Fibroblast of skin of back (primary cell): ENCODE measurements at places on chromosomes 7 and 10.

DNA sequence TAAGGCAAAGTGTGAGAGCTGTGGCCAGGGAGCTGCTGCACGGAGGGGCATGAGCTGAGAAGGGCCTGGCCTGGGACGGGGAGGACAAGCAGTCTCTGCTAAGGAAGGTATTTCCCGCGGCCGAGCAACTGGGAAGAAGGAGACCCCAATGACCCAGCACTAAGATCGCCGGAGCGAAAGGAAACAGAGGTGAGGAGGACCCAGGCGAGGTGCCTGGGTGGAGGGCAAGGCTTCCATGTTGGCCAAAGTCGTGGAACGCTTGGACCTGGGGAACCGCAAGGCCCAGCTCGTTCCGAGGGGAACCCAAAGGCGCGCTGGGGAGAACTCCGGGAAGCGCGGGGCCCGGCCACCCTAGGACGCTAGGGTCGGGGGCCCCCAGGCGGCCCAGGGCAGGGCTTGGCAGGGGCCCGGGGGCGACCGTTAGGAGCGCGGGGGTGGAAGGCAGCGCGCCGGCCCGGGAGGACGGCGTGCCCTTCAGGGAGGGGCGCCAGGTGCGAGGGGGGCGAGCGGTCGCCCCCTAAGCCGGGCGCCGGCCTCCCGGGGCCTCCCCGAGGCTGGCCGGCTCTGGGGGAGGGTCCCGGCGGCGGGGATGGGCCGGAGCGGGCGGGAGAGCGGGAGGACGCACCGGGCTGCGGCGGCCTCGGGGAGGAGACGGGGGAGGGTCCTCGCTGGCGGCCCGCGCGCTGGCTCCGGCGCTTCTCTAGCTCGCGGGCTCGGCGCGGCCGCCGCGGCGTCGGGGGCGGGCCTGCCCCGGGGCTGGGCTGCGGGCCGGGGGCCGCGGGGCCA is 545 bp downstream of the GIGYF1 start:
- DNase-seq = no peak

DNA sequence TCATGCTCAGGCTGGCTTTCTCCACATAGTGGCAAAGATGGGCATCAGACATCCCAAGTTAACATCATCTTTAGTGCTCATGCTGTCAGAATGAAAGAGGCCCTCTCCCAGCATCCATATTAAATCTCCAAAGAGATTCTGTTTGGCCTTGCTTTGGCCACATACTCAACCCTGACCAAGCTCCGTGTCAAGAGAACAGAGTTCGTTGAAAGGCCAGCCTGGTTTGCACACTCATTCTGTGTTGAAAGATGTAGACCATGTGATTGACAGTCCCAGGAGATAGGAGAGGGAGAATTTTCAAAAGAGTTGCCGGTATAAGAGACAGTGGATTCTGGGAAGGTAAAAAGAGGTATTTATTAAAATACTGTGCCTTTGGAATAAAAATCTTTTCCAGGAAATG is 19.7 kb downstream of the MET start:
- DNase-seq = no peak

DNA sequence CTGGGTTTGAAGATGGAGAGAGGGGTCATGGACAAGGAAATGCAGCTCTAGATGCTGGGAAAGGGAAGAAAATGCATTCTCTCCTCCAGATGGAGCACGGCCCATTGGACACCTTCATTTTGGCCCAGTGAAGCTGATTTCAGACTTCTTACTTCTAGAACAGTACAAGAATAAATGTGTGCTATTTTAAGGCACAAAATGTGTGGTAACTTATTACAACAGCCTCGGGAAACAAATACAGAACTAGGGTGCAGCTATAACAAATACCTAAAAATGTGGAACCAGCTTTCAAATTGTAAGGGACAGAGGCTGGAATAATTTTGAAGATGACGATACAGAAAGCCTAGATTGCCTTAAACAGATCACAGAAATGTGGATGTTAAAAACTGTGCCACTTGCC is 54.1 kb downstream of the CYTH3 start:
- DNase-seq = no peak

GRCh38 chr10:32692174-32692573 is 246.2 kb downstream of the CCDC7 start:
- DNase-seq = peak; percentile 50

GRCh38 chr7:22725585-22725984 is 1.4 kb upstream of the IL6 start:
- peak; percentile 47 for DNase-seq

GRCh38 chr7:105800442-105800841 is 76.0 kb downstream of the ATXN7L1 start:
- DNase-seq = peak; percentile 33

DNA sequence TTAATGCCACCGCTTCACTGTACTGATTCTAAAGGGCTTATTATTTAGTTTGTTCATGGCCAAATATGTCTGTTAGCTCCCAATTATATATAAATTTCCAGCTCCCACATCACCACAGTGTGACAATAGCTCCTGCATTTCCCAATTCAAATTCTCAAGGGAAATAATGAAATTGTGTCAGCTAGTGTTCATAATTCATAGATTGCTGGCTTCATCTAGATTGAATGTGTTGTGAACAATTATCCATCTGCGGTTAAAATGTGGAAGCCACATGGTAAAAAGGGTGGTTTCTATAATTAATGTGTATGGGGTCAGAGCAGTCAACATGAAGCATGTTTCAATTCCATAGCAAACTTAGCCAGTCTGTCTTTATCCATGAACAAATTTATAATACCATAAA is 154.3 kb downstream of the SEMA3E start:
- no peak for DNase-seq

DNA sequence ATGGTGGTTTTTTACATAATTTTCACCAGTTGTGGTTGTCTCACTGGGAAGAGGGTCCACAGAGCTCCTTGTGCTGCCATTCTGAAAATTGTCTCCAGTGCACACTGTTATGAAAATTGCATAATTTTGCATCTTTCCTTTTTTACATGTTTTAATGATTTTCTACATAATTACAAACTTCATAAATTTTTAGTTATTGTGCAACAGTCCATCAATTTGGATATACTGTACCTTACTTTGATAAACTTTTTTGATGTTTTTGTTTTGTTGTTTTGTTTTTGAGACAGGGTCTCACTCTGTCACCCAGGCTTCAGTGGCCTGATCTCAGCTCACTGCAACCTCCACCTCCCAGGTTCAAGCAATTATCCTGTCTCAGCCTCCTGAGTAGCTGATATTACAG is 70.6 kb upstream of the AUTS2 start:
- no peak for DNase-seq

- no peak for DNase-seq
Measured at GRCh38 chr7:8699875-8700624, 266.6 kb downstream of the NXPH1 start.

DNA sequence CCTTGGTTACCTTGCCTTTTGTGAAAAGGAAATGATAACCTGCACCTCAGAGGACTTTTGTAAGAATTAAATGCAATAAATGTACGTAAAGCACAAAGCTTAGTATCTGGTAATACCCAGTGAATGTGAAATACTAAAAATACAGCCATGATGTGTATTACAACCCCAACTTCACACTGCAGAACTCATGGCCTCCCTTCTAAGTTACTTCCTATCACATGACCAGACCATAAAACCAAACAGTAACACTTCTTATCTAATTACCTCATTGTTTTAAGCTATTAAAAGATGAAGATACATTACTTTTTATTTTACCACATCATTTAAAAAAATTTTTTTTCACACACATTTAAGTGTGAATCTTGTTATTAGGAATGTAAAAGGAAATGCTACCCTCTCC is 29.0 kb downstream of the VPS41 start:
- DNase-seq = no peak

DNA sequence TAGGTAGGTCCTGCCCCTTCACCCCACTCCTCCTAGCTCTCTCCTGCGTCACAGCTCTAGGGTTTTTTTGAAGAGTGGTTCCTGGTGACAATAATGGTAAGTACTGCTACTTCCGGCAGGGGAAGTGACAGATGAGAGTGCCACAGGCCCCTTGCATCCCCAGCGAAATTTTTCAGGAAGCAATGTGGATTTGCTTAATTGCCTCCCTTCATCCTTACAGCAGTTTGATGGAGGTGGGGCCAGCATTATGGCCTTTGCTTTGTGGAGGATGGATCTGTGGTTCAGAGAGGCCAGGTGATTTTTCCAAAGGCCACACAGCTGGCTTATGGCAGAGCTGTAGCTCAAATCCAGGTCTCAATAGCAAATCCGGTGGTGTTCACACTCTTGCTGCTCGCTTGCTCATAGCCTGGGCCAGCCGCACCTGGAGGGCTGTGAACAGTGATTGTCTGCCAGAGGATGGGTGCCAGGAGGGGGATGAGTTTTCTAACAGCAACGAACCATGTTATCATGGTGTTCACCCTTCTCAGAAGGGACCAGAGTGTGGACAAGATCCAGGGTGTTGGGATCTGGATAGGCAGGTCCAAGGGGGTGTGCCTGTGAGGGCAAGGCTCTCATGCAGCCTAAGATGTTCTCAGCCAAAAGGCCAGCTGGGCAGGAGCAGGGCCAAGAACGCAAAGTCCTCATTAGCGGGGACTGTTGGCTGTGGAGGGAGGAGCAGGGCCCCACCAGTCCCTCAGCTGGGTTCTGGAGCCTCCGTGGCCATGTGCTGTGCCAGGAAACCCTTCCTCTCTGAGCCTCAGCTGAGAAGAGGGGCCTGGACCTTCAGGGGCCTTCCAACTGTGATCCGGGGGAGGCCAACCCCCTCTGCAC is 89.0 kb downstream of the EMX2 start:
- DNase-seq = no peak

- no peak for DNase-seq
Measured at GRCh38 chr7:77352665-77353406, 63.3 kb downstream of the GSAP start.
